ENCODE measurements at places on chromosomes 12 and 14.

- no peak for DNase-seq
Observed at GRCh38 chr14:30849354-30849753, 25.0 kb upstream of the COCH start.

- no peak for DNase-seq
Observed at GRCh38 chr14:81771651-81772275, 238.1 kb upstream of the SEL1L start.

DNA sequence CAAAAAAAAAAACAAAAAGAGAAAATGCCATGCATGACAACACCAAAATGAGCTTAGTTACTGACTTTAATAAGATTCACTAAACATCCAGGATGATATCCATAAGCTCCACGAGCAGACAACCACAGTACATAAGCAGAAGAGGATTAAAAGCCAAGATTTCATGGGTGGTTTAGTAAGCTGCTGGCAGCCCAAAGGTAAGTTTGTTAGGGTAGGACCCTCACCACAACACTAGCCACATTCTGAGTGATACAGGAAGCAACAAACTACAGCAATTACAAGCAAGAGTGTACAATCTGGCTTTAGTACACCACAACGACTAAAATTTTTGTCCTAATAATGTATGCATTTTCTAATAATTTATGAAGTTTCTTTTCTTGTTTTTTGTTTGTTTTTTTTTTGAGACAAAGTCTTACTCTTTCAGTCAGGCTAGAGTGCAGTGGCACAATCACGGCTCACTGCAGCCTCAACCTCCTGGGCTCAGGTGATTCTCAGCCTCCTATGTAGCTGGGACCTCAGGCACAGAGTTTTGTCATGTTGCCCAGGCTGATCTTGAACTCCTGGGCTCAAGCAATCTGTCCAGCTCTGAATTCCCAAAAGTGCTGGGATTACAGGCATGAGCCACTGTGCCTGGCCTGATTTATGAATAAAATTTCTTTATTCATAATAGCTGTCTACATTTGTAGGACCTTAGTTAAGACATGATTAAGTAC lies 221.4 kb downstream of the MED13L start:
- DNase-seq, result no peak

DNA sequence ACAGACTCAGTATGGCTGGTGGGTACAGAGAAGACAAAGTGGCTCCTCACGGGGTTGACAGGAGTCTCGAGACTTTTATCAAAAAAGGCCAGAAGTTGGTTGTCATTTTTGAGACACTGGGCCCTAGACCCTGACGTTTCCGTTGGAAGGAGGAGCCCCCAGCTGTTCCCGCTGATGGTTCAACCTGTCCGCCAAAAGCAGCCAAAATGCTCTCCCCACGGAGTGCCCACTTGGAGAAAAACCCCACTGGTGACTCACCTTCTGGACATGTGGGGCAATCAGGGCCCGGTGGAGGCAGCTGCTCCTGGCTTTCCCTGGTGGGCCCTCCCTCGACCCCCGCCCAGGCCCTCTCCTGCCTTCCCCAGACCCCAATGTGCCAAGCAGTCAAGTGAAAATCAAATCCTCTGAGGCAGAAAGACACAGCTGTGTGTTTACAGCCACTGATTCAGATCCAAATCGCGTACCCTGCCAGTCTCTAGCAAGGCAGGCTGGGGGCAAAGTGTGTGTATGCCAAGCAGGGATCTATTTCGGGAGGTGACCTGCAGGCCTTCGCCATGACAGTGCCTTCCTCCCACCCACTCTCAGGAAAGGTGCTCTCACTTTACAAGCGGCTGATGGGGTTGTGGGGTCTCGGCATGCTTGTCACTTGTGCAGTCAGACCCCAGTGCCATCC lies 347.4 kb downstream of the DPF3 start:
- DNase-seq, result no peak

- no peak for DNase-seq
Observed at GRCh38 chr12:124542021-124542949, 25.1 kb downstream of the NCOR2 start.

GRCh38 chr14:100695423-100695738 lies 31.3 kb upstream of the DLK1 start:
- no peak for DNase-seq

- no peak for DNase-seq
Observed at GRCh38 chr14:68587931-68588330, 204.9 kb downstream of the ZFP36L1 start.

GRCh38 chr12:102756530-102756929 lies 160.5 kb downstream of the PAH start:
- DNase-seq, result no peak

- no peak for DNase-seq
Observed at GRCh38 chr14:65853407-65853955, 441.0 kb downstream of the FUT8 start.

DNA sequence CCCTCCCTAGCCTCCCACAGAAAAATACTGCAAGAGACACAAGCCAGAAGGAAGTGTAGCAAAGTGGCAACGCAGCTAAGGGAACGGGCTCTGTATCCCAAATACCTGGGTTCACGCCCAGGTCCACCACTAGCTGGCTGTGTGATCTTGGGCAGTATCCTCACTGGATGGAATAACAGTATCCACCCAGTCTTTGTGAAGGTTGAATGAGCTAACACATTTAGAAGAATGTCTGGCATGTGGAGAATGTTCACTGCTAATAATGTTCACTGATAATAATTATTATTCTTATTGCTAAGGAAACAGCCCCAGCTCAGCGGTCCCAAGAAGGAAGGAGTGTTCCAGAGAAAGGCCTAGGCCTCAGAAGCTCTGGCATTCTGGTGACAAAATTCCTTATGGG lies 70.9 kb downstream of the VWF start:
- no peak for DNase-seq

DNA sequence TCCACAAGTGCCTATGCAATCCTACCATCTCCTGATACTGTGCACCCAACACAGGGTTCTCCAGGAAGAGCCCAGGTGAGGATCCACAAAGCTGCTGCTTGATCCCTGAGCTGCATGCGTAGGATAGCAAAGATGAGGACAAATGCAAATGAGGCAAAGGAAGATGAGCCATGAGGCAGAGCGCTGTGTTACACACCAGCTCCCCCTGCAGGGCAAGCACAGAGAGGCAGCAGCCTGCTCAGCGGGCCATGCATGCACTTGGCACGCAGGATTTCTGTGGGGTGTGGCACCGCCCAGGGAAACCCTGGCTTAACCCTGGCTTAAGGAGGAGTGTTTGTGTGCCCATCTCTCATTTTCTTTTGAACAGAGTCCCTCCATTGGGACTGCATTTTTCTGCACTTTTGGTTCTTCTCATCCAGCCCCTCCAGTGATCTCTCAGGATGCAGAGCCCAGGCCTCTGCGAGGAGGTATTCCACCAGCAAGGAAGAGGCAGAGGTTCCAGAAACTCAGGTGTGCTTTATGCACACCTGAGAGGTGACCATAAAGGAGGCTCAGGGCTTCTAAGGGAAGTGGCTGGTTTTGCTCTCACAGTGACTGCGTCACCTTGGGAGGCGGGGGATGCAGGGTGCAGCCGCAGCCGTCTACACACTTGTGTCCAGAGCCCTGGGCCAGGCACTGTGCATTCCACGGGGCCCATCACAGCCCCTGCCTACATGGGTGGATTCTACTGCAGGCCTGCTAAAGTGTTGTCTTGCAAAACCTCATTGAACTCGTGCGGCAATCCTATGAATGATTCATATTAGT lies 973.3 kb upstream of the TMEM132C start:
- peak; percentile 5 for DNase-seq

GRCh38 chr12:28755027-28755426 lies 394.1 kb upstream of the FAR2 start:
- no peak for DNase-seq

GRCh38 chr12:124893792-124894516 lies 20.5 kb downstream of the UBC start:
- DNase-seq, result no peak

DNA sequence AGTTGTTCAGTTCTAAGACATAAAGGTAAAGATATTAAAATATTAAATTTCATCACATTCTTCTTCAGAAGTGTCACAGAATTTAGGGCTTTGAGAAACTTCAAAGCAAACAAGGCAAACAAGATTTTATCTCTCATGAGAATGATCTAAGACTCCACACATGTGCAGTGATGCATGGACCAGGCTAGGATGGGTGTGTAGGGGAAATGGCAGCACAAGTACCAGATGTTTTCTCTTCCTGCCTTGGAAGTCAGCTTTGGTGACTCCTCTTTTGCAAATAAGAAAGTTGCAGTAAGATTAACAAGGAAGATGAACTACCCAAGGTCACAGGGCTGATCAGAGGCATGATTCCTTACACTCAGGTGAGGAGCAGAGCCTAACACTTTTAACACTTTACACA lies 163.8 kb upstream of the LMNTD1 start:
- DNase-seq, result no peak

DNA sequence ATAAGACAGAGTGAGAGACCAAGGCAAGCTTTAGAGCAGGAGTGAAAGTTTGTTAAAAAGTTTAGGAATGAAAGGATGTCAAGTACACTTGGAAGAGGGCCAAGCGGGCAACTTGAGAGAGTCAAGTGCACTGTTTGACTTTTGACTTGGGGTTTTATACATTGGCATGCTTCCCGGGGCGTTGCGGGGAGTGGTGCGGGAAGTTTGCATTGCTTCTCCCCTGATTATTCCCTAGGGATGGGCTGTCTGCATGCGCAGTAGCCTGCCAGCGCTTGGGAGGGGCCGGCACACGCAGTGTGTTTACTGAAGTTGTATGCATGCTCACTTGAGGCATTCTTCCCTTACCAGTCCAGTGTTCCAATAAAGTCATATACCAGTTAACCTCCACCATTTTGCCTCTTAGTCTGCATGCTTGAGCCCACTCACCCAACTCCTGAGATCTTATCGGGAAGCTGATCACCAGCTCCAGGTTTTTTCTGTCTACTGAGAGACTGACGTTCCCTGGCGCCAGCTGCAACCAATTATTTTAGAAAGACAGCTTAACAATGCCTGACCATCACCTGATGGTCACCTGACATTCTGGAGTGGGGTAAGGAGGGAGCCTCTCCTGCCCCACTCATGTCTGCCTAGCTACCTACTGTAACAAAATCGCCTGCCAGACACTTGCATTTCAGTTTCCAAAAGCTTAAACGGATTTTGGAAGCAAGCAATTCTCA lies 53.2 kb downstream of the DACT1 start:
- DNase-seq, result peak; percentile 84

DNA sequence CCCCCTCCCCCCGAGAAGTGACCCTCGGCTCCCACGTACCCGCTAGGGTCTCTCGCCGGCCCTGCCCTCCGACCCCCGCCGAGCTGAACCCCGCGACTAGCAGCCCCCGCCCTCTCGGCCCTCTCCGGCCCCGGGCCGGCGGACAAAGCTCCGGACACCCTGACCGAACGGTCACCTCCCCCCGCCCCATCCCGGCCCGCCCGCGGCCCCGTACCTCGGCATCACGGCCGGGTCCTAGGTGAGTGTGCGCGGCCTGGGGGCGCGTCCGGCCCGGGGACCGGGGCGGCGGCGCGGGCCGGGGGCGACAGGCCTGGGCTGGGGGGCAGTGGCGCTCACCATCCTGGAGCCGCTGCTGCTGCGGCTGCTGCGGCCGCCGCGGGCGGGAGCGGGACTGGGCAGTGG lies at the start of gene FIGNL2:
TSS of gene FIGNL2 (minus strand) at position 393 of the 402 bp plus-strand sequence. CDS start 26,305 bp downstream, outside the sequence.
- no peak for DNase-seq

GRCh38 chr12:29516431-29516875 lies 19.0 kb upstream of the OVCH1 start:
- DNase-seq, result no peak

DNA sequence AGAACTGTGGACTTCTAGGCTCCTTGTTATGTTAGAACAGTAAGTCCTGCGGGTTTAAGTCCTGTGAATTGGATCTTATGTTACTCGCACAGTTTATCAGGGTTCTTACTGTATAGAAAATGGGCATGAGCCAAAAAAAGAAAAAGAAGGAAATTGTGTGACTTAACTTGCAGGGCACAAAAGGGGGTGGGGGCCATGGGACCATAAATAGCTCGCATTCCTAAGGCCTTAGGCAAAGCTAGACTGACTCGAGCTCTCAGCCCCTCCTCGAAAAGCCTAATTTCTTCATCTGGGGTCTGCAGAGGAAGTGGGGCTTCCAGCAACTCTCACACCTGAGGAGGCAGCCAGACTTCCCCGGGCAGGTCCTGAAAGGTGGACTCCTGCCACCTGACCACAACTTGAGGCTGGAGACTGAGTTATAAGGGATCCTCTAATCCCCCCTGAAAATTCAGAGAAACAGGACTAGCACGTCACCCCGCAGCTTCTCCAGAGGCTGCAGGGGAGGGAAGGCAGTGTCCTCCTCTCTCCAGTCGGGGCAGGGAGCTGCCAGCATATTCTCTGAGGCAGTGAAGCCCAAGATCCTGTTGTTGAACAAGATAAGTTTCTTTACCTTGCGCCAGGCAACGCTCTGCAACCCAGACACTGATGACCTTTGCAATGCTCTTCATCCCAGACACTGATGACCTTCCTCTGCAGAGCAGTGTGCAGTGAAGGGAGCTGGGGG lies 280.5 kb downstream of the PCNX1 start:
- no peak for DNase-seq

DNA sequence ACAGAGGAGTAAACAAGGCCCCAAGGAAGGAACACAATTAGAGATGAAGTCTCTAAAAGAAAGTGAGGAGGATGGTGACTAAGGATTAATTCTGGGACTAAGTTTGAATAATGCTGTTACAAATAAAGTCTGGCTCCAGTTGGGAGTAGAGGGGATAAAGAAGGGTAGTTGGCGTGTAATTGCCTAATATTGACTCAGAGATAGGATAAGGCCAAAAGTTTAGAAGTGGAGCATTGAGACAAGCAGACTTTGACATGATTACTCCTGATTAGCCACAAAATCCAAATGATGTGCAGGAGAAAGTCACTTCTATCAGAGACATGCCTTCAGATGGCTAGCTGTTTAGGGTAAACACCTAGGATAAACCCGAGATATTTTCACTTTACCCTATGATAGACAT lies 108.4 kb downstream of the PLCZ1 start:
- no peak for DNase-seq

- no peak for DNase-seq
Observed at GRCh38 chr12:15982921-15983320, 71.8 kb downstream of the DERA start.

DNA sequence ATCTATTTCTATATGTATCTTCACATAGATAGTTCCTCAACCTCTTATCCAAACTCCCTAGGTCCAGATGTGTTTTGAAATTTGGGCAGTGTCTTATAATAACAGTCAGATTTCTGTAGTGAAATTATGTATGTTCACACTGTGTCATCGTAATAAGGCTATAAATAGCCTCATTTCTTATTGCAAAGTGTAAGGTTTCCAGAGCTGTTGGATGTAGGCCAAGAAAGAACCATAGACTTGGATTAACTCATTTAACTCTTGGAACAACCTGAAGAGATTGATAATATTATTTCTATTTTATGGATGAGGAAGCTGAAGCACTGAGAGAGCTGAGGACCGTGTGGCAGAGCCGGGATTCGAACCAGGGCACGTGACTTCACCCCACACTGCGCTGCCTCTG lies 49.0 kb upstream of the PIWIL1 start:
- no peak for DNase-seq

- no peak for DNase-seq
Observed at GRCh38 chr12:29711381-29711780, 72.4 kb downstream of the TMTC1 start.

GRCh38 chr14:100871234-100872186 lies 32.0 kb downstream of the RTL1 start:
- DNase-seq, result no peak
